ENCODE measurements at places on chromosomes 3 and 15. TPM values are rescaled to one million over a fixed set of nuclear protein-coding genes. Genes with fewer than 3 reads are reported as not detected.
A peak's percentile ranks its signal among the peaks of the same experiment; 100 is the strongest.

The RAF1 gene
- total RNA-seq: 89.6 TPM

The PTX3 gene
- 29.2 TPM for total RNA-seq

The KBTBD13 gene
- not detected for total RNA-seq

The GTF2E1 gene
- total RNA-seq: 9.1 TPM

The IQCH gene
- 1.5 TPM for total RNA-seq

GRCh38 chr3:115922681-115923347 lies 299.5 kb downstream of the GAP43 start:
- H3K36me3 ChIP-seq: no peaks in the 10 kb centered on the region
- H3K4me3 ChIP-seq: no peak overlapping the region
- no peaks in the 10 kb centered on the region for H3K4me1 ChIP-seq
- DNase-seq: no peak
- H3K27ac ChIP-seq: no peak overlapping the region
- no peaks in the 10 kb centered on the region for H3K27me3 ChIP-seq

DNA sequence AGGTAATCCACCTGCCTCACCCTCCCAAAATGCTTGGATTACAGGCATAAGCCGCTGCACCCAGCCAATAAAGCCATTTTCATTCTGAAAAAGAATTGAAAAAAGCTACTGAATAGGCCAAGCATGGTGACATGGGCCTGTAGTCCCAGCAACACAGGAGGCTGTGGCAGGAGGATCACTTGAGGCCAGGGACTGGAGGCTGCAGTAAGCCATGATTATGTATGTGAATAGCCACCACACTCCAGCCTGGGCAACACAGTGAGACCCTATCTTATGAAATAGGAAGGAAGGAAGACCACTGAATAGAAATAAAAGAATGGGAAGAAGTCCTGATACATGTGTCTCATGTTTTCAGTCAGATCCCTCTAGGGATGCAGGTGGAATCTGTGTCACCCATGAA lies 36.0 kb upstream of the SEMA4B start:
- H3K27ac ChIP-seq: peak overlapping the region; percentile 11
- peaks cover 34% of the 10 kb centered on the region for H3K4me1 ChIP-seq
- no peaks in the 10 kb centered on the region for H3K27me3 ChIP-seq
- H3K36me3 ChIP-seq: no peaks in the 10 kb centered on the region
- DNase-seq: no peak
- H3K4me3 ChIP-seq: no peak overlapping the region

DNA sequence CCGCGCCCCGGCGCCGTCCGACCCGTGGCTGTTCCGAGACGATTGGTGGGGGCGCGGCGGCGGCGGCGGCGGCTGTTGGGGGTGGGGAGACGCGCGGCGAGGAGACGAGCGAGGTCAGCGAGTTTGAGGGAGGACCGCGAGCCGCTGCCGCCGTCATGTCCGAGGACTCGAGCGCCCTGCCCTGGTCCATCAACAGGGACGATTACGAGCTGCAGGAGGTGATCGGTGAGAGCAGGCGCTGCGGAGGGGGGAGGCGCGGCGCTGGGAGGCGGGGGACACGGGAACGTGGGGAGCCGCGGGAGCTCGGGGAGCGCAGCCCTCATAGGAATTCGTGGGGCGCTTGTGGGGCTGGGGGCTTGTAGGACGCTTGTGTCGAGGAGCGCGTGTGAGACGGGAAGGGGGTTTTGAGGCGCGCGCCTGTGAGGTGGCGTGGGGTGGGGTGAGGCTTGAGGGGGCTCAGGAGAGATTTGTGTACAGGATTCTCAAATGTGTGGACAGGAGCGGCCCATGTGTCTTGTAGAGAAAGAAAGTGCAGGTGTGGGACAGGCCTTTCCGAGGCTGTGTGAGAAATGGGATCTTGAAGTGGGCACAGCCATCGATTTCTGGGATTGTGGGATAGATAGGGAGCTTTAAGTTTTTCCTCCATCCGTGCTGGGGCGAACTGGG lies 518 bp downstream of the OXSR1 start:
- no peaks in the 10 kb centered on the region for H3K27me3 ChIP-seq
- peak overlapping the region; percentile 82 for H3K4me3 ChIP-seq
- DNase-seq: no peak
- peaks cover 44% of the 10 kb centered on the region for H3K4me1 ChIP-seq
- no peaks in the 10 kb centered on the region for H3K36me3 ChIP-seq

DNA sequence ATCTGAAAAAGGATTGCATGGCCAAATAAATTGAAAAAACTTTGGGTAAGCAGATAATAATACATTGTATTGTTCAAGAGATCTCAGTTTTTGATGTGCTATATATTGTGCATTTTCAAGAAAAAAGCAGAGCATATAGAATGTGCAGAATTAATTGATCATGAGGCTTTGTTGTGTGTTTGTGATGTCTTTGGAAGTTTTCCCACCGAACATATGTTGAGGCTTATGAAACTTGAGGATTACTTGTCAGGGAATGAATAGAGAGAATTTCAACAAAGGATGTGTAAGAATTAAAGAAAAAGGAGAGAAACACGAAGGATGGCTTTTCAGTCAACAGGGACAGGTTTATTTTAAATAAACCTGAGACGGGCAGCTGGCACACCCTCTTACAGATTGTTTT lies 232.5 kb upstream of the POU1F1 start:
- no peaks in the 10 kb centered on the region for H3K36me3 ChIP-seq
- DNase-seq: no peak
- no peak overlapping the region for H3K4me3 ChIP-seq
- H3K27ac ChIP-seq: no peak overlapping the region

DNA sequence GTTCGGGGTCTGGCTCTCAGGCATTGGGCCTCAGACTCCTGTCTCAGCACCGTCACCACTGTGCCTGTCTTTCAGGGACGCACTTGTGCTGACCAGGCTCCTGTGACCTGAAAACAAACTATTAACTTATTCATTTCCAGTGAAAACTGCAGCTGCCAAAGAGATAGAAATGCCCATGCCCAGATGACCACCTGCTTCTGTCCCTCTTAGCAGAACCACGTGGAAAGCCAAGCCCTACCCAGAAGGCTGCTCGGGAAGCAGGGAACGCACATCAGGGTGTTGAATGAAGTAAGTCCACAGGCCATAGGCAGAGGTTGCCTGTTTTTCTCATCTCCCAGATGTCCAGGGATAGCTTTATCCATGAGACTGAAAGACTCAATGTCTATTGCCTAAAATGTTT lies 219.3 kb downstream of the EBLN2 start:
- no peak for DNase-seq
- no peaks in the 10 kb centered on the region for H3K36me3 ChIP-seq
- H3K4me1 ChIP-seq: no peaks in the 10 kb centered on the region
- no peaks in the 10 kb centered on the region for H3K27me3 ChIP-seq
- H3K4me3 ChIP-seq: no peak overlapping the region

DNA sequence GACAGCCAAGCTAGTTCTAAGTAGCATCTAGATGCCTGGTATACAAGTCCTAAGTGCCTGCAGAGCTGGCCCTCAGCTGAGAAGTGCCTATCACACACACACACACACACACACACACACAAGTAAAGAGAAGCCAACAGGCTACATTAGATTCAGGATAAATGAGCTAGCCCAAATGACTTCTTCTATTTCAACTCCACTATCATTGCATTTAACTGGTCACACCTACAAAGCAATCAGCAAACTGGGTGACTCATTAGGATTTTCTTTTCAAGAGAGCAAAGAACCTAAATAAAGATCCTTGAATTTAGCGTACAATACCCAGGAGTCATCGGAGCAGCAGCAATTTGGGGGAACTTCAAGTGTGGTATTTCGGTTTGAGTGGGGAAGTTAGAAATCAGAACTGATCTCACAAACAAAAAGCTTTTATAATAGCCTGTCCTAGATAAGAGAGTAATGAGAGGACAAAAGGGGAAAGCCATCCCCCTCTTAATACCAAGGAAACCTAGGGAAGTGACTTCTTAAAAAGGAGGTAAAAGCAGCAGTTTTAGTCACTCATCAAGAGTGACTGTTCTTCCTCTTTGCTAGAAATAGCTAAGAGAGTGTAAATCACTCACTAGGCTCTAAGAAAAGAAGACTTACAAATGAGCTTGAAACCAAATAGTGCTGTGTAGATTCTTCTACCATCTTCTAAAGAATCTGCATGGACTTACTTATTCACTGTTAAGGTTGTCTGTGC lies 112.7 kb downstream of the TNIK start:
- H3K4me1 ChIP-seq: no peaks in the 10 kb centered on the region
- H3K4me3 ChIP-seq: no peak overlapping the region
- H3K27ac ChIP-seq: no peak overlapping the region
- no peaks in the 10 kb centered on the region for H3K36me3 ChIP-seq

- H3K4me3 ChIP-seq: no peak overlapping the region
- no peak for DNase-seq
- no peaks in the 10 kb centered on the region for H3K27me3 ChIP-seq
- H3K27ac ChIP-seq: no peak overlapping the region
- peaks cover 56% of the 10 kb centered on the region for H3K36me3 ChIP-seq
Measured at GRCh38 chr15:85692873-85693272, 101.9 kb downstream of the KLHL25 start.

DNA sequence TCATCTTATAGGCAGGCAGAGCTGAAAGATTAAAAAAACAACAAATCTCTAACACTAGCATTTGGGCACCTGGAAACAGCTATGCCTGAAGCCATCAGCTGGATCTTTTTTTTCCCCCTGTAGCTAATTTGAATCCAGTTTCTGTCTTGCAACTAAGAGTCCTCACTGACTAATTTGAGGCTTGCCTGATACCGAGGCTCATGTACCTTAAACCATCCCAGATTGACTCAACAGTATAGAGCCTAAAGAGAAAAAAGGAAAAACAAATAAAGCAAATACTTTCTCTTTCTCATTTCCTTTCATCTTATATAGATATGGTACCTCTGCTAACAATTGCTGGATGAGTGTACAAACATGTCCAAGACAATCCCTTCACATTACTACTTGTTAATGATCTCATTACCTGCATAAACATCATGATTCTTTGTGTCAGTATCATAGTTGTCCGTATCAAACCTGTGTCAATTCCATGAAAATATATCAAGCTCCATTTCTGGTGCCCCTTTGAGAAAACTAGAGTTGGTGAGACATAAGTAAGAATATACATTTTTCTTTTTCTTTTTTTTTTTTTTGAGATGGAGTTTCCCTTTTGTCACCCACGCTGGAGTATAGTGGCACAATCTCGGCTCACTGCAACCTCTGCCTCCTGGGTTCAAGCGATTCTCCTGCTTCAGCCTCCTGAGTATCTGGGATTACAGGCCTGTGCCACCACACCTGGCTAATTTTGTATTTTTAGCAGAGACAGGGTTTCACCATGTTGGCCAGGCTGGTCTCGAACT lies 43.1 kb downstream of the BHLHE40 start:
- H3K4me3 ChIP-seq: no peak overlapping the region
- H3K27ac ChIP-seq: peak overlapping the region; percentile 69
- no peaks in the 10 kb centered on the region for H3K27me3 ChIP-seq
- no peak for DNase-seq

DNA sequence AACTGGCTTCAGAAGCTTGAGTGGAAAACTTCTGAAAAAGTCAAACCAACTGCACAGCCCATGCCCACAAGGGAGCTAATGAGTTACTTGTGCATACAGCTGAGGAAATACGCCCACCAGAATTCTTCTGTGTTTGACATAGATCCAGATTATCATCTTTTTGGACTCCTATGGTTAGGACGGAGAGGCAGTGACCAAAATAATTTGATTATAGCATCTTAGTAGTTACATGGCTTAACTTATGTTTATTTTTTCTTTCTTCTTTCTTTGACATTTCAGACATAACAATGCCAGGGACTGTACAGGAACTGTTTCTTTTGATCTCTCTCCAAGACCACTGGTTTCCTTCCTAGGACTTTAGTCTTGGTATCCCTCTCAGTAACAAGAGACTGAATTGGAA lies 246.1 kb upstream of the RASGRP1 start:
- no peaks in the 10 kb centered on the region for H3K27me3 ChIP-seq
- no peak overlapping the region for H3K4me3 ChIP-seq
- no peak for DNase-seq
- H3K27ac ChIP-seq: no peak overlapping the region
- no peaks in the 10 kb centered on the region for H3K4me1 ChIP-seq

- H3K27me3 ChIP-seq: no peaks in the 10 kb centered on the region
- H3K27ac ChIP-seq: no peak overlapping the region
- DNase-seq: no peak
- H3K4me1 ChIP-seq: no peaks in the 10 kb centered on the region
- H3K4me3 ChIP-seq: no peak overlapping the region
Measured at GRCh38 chr3:79139395-79140068, 628.3 kb downstream of the ROBO1 start.

DNA sequence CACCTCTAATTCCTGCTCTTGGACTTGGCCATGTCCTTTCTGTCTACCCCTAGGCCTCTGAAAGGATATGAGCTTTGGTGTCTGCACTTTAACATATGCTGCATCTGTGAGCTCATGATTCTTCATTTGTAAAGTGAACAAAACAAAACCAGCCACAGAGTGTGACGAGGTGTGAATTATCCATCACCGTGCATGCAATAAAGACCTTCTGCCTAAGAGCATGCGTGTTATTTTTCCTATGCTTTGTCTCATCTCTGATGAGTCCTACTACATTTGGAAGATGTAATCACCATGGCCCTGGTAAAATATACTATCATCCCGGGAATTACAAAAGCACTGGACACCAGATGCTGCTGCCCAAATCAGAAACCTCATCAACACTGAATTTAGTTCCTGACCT lies 103.5 kb upstream of the KCNAB1 start:
- no peak overlapping the region for H3K4me3 ChIP-seq
- H3K27ac ChIP-seq: no peak overlapping the region
- no peaks in the 10 kb centered on the region for H3K4me1 ChIP-seq
- no peaks in the 10 kb centered on the region for H3K27me3 ChIP-seq
- no peaks in the 10 kb centered on the region for H3K36me3 ChIP-seq

DNA sequence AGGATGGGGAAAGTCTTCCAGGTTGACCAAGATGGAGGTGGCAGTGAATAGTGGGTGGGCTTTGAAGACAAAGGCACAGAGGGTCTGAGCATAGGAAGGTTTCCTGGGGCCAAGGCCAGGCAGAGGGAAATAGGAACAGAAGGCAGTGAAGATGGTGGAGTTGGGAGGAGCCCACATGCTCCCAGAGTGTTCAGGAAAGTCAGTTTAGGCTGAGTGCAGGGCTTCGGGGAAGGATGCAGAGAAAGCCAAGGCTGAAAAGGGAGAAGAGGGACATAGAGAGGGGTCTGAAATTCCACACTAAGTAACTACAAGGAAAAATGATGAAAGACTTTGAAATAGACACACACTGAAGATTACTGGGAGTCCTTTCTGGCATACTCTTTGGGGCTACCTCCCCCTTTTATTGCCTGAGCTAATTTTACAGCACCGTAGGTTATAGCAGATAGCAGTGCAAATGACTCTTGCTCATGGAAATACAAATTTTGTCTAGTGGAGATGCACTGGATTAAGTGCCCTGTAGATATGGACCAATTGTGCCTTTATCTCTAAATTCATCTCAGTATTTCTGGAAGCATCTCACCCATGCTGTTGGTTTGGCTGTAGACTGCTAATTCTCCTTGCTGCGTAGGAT lies 3.8 kb downstream of the CX3CR1 start:
- no peaks in the 10 kb centered on the region for H3K36me3 ChIP-seq
- no peak overlapping the region for H3K4me3 ChIP-seq
- no peaks in the 10 kb centered on the region for H3K4me1 ChIP-seq
- peak; percentile 16 for DNase-seq
- no peaks in the 10 kb centered on the region for H3K27me3 ChIP-seq
